BJ (cell line): ENCODE measurements at places on chromosomes 3 and 15. TPM values are rescaled to one million over a fixed set of nuclear protein-coding genes. Genes with fewer than 3 reads are reported as not detected.
A peak's percentile ranks its signal among the peaks of the same experiment; 100 is the strongest.

BOC gene
- 11.3 and 17.7 TPM in 2 replicates for polyA plus RNA-seq

DNA sequence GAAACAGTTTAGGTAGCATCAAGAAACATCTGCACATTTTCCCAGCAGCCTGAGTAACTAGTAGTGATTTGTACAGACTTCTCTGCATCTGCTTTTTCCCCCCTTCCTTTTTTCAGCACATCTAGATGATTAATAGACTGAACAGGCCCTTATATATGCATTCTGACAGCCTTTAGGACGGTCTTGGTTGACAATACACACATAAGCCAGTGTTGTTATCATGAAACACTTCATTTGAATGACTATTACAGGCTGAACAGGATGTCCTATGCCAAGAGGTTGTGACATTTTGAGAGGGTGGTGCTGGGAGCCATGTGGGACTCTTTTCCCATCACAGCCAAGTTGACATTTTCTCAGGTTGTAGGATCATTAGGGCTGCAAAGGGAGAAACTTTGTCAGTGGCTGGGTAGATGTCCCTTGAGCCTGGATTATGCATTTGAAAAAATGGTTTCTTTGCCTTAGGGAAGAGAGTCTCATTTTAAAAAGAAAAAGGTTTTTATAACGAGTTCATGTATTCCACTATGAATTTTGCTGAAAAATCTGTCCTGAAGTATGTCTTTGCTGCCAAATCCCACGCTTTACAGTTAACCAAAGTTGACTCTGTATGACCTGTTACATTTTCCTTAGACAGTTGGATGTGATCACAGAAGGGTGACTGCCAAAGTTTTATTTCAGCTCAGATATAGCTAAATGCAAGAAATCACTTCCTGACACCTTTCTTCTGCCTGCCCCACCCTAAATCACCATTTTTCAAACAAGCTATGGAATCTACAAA, 73.7 kb downstream of the FILIP1L start:
- no peak for DNase-seq

GRCh38 chr3:128994581-128995546, 988 bp upstream of the CFAP92 start:
- no peak for DNase-seq

PLCL2 gene
- polyA plus RNA-seq, result 1.9 and 2.7 TPM in 2 replicates

GXYLT2 gene
- 5.7 and 6.3 TPM in 2 replicates for polyA plus RNA-seq

GRCh38 chr3:39166932-39167532, 13.6 kb upstream of the CSRNP1 start:
- peak; percentile 94 for DNase-seq

DNA sequence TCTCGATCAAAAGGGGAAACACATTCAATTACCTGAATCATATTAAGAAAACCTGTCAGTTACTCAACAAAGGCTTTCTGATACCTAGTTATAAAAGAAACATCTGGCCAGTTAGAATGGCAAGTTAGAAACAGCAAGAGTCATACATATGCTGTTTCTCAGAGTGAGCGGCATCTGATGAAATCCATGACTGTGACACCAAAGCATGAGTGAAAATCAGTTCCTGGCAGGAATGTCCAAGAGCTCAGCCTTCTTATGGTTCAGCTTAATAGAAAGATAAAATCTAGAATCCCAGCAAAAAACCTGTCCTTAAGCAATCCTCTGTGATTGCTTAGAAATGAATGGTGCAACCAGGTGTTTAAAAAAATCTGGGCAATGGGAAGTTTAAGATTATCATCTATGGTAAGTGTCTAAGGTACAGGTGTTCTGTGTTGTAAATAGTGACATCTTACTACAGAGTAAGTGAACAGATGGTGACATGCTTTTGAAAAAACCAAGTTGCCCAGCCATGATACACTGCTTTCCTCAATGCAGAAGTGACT, 18.8 kb downstream of the B4GALT4 start:
- no peak for DNase-seq

DNA sequence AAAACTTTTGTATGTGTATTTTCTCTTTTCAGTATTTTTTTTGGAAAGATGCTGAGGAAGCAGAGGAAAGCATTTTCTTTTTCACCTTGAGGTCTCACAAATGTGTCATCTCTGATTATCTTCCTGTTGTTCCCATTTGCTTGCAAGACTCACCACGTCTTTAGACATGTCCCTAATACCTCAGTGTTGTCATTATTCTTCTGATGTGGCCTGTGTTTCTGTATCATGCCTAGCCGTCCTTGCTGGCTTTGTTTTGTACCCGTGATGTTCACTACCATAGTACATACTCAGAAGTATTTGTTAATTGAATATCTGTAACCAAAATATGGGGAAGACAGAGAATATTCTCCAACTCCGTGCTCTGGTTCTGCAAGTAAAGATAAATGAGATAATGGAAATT, 5.0 kb upstream of the P2RY14 start:
- DNase-seq, result no peak

DNA sequence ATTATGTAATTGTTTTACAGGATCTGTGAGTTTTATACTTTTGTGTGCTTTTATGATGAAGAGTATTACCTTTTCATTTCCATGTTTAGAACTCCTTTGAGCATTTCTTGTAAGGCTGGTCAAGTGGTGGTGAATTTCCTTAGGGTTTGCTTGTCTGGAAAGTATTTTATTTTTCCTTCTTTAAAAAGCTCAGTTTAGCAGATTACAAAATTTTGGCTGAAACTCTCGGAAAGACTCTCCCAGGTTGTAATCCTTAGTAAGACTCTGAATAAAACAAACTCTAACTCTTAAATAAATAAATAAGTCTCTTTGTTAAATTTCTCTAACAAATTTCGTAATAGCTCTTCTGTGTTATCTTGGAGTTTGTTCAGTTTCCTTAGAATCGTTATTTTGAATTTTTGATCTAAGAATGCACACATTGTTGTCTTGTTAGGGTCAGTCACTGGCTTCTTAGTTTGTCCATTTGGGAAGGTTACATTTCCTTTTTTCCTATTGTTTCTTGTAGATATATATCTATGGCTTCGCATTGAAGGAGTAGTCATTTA, 14.7 kb upstream of the ACOX2 start:
- DNase-seq, result no peak

DNA sequence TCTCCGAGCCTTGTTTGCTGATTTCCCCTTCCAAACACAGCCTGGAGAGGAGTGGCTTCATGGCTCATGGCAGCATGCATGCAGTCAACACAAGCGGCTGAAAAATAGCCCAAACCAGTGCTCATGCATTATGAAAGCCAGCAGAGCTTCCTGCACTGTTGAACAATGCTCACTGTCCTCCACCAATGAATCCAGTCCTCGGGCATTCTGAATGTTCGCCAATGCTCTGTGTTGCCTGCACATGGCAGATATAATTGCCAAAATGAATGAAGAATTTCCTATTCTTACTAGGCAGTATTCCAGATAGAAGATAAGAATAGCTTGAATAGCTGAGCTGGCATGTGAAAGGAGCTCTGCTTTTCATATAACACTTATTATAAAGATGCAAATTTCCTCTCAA, 252.7 kb downstream of the ROBO1 start:
- DNase-seq, result no peak

DNA sequence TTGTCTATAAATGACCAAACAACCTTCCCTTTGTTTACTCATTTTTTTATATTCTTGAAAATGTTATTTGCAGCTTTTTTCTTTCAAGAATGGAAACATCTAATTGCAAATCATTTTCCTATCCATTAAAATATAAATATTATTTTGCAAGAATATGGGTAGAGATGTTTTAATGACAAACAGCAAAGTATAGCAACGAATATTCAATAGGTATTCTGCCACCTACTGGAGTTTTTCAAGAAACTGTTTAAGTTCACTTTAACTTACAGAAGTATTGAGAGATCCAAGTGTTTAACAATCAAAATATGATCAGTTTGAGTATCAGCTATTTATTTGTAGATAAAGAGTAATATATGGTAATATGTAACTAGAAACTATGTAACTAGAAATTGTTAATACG, 6.9 kb upstream of the EOGT start:
- no peak for DNase-seq

- DNase-seq, result no peak
These were observed 2.4 kb downstream of the SCAP start for GRCh38 chr3:47473391-47473790.

NR2F2 gene
- polyA plus RNA-seq, result 47.0 and 50.0 TPM in 2 replicates

PLXND1 gene
- 84.6 and 128 TPM in 2 replicates for polyA plus RNA-seq

GNAT1 gene
- not detected in 2 replicates for polyA plus RNA-seq

DNA sequence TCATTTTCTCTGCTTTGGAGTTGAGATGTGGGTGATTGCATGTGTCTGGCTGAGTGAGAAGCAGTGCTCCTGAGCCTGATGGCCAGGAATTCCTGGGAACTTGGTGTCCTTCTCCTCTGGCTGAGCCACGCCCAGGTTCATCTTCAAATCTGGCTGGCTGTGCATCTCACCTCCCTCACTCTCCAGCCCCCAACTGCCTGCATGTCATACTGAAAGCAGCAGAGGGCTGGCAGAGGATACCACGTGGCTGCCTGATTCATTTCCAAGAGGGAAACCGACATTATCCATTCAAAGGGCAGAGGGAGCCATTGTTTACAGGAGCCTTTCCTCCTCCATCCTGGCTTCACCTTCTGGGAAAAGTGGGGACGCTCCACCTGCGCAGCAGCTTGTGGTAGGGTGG, 57.4 kb downstream of the ABHD5 start:
- DNase-seq, result no peak

- DNase-seq, result no peak
These were observed 344.2 kb upstream of the TPRG1 start for GRCh38 chr3:188827576-188827975.

GRCh38 chr3:8518138-8518537, 16.5 kb downstream of the LMCD1 start:
- DNase-seq, result no peak

PML gene
- polyA plus RNA-seq, result 10.7 and 14.3 TPM in 2 replicates

- no peak for DNase-seq
These were observed 247.3 kb upstream of the SUCLG2 start for GRCh38 chr3:67901681-67902080.

DNA sequence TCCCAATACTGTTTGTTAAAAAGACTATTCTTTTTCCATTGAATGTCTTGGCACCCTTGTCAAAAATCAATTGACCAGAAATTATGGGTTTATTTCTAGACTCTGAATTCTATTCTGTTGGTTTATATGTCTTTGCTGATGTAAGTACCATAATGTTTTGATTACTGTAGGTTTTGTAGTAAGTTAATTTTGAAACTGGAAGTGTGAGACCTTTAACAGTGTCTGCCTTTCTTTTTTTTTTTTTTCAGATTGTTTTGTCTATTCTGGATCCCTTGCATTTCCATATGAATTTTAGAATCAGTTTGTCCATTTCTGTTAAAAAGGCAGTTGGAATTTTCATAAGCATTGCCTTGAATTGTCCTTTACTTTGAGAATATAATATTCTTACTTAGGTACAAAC, 13.6 kb downstream of the ATP2C1 start:
- no peak for DNase-seq

GRCh38 chr15:75227663-75228280, 26.1 kb downstream of the C15orf39 start:
- DNase-seq, result no peak

DNA sequence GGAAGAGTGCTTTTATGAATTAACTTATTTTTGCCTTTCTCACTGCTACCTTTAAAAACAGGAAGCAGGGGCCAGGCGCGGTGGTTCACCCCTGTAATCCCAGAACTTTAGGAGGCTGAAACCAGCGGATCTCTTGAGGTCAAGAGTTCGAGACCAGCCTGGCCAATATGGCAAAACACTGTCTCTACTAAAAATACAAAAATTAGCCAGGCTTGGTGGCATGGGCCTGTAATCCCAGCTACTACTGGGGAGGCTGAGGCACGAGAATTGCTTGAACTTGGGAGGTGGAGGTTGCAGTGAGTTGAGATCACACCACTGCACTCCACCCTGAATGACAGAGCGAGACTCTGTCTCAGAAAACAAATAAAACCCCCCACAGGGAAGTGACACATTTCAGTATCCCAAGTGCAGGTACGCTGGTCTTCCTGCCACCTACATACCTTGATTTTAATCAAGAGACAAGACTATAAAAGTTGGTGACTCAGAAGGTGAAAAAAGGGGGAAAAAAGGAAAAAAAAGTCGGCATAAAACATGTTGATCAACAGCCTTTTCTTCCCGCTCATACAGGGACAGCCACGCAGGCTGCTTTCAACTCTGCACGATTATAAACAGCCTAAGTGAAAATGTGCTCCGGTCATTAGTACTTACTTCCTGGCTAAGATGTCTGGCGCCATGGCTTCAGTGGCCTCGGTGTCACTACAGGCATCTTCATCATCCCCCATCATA, 18.8 kb downstream of the PPP1R2 start:
- DNase-seq, result no peak

DNA sequence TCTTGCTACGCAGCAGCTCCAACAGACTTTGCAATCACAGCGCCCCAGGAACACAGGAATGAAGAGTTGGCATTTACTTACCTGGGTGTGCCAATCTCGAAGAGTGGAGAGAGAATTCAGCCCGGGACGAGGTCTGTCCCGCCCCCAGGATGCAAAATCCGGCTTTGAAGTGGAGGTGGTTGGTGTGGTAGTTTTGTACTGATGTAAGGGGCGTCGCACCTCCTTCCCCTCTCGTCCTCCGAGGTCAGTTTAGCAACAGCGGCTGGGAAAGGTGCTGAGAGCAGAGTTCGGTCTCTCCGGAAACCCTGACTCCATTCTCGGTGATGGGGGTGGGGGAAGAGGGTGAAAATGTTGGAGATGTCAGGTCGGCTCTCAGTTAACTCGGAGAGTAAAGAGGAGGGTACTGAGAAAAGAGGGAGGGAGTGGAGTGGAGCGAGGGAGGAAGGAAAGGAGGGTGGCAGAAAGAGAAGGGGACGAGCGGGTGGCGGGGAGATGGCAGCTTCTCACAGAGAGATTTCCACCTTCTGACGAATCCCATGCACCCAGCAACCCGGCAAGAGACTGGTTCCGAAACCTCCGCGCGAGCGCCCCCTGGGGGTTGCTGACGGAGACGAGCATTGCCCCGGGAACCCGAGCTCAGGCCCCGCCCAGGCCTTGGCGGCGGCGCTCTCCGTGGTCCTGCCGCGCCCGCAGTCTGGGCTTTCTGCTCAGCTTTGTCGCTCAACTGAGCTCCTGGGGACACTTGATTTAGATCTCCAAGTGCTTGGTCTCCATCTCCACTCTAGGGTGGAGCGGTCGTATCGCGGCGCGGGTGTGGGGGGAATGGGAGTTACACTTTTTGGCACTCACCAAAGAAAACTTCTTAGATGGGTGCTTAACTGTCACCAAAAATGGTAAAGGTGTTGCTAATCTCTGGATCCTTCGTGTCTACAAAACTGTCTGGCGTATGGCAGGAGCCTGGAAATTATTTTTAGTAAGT, at the start of gene CPNE4:
Gene CPNE4, minus strand, starts transcription at position 529 of the 979 bp plus-strand sequence.
- DNase-seq, result no peak

TM4SF1 gene
- 37.5 and 48.0 TPM in 2 replicates for polyA plus RNA-seq

HRG gene
- polyA plus RNA-seq, result not detected in 2 replicates

- DNase-seq, result no peak
These were observed 445.6 kb downstream of the ERC2 start for GRCh38 chr3:56022619-56023018.

GOLGA6B gene
- polyA plus RNA-seq, result not detected in 2 replicates

BFSP2 gene
- polyA plus RNA-seq, result not detected in 2 replicates

GRCh38 chr15:41333026-41333562, 413 bp downstream of the NUSAP1 start:
- DNase-seq, result no peak

IL5RA gene
- not detected in 2 replicates for polyA plus RNA-seq

GRCh38 chr3:122188737-122189136, 5.3 kb downstream of the CASR start:
- DNase-seq, result no peak

LRRC2 gene
- polyA plus RNA-seq, result 0.55 and 1.2 TPM in 2 replicates

MESP2 gene
- 0.28 and 0.39 TPM in 2 replicates for polyA plus RNA-seq
